ENCODE measurements at places on chromosomes 5 and 9.

- DNase-seq: no peak
Observed at GRCh38 chr5:6829150-6829784, 116.0 kb downstream of the TENT4A start.

- DNase-seq: no peak
Observed at GRCh38 chr9:91074866-91075265, 273.2 kb downstream of the SYK start.

GRCh38 chr5:59893429-59894227 is at the start of gene PDE4D:
Gene PDE4D (minus strand): TSS chr5:59893726.
- DNase-seq: peak; percentile 10

DNA sequence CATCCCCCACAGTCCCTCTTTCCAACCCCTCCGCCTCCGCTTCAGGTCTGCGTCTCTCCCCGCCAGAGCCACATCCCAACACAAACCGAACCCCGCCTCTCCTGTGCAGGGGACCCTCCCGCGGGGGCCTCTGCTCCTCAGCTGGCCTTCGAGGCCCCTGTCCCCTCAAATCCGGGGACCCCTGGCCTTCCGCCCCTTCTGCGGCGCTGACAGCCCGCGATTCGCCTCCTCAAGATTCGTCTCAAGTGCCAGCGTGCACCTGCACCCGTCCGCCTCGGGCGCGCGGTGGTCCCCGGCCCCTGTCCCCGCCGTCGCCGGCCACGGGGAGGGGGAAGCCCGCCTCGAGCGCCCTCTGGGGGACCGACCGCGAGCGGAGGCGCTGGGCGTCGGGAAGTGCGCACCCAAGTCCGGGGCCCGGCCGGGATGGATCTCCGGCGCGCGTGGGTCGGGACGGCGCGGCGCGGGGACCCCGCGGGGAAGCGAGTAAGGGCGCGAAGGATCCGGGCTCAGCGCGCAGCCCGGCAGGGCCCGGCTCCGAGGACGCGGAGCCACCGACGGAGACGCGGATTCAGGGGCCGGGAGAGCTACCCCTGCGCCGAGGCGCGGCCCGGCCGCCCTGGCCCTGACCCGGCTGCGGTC is 623 bp downstream of the FLT4 start:
- no peak for DNase-seq

DNA sequence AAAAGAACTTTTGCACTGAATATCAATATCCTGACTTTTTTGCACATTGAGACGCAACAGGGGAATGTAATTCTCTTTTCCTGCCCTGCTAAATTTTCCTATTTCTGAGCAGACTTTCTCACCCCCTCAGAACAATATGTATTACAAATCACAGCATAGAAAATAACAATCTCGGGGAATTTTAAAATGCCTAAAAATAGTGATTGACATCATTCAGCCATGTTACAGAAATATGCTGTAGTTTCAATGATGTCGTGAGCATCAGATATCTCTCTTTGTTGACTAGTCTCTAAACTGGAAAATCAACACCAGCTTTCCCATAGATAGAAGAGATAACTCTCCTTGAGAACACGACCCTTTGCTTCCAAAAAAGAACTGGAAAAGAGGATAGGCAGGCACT is 166.7 kb downstream of the ZDHHC21 start:
- no peak for DNase-seq

DNA sequence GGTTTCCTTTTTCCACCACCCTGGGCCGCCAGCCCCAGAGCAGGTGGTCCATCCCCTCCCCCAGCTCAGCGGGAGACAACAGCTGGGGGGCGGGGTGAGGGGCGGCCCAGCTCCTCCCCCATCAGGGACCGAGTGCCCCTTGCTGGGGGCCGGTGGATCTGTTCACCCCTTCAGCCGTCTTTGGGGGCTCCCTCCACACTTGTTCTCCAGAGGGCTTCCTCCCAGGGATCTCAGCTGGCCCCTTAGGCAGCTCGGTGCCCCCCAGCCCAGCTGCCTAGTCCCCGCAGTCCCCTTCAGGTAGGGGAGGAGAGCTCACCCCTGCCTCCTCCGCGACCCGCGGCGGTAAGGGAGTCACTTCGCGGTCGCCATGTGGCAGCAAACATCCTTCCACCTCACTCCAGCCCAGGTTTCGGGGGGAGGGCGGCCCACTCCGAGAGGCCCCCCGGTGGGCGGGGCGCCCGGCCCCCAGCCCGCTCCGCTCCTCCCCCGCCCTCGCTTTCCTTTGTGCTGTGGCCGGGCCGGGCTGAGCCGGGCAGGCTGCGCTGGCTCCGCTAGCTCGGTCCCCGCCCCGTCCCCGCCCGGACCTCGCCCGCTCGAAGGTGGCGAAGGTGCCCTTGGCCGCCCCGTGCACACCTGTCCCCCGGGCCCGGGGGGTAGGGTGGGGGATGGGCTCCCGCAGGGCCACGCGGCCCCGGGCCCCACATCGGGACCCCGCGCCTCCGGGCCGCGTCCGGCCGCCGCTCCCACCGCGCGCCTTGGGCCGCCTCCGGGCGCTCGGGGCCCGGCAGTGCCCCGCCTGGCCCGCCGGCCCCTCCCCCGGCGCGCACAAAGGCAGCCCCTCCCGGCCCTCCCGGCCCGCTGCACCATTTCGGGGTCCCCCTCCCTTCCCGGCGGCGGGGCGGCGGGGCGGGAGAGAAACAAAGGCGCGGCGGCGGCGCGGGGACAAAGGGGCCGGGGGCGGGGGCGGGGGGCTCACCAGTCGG is 683 bp downstream of the DBN1 start:
- no peak for DNase-seq

DNA sequence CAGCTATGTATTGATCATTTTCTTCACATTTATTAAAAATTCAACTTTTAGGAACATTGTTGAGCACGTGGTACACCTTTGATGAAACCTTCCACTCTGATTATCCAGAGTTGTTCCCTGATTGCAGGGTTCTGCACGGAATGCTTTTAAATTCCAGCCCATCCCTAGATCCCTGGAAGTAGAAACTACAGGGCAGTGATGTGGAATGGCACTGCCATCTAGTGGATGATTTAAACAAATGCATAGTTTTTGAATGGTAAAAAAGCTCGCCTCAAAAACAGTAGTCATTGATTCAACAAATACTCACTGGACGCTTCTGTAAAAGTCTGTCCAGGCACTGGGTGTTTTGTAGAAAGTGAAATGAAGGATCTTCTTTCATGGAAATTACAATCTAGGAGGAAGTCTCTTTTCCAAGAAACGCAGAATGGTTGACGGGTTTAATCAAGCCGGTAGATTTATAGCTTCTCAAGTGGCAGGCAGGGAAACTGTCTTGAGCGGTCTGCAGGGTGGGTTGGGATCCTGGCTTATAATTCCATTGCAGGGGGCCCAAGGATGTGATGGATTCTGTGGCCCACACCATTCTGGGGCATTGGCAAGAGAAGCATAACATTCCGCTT is 118.4 kb downstream of the ARHGAP26 start:
- peak; percentile 21 for DNase-seq

- DNase-seq: peak; percentile 18
Observed at GRCh38 chr5:159887050-159887449, 29.2 kb upstream of the ADRA1B start.

DNA sequence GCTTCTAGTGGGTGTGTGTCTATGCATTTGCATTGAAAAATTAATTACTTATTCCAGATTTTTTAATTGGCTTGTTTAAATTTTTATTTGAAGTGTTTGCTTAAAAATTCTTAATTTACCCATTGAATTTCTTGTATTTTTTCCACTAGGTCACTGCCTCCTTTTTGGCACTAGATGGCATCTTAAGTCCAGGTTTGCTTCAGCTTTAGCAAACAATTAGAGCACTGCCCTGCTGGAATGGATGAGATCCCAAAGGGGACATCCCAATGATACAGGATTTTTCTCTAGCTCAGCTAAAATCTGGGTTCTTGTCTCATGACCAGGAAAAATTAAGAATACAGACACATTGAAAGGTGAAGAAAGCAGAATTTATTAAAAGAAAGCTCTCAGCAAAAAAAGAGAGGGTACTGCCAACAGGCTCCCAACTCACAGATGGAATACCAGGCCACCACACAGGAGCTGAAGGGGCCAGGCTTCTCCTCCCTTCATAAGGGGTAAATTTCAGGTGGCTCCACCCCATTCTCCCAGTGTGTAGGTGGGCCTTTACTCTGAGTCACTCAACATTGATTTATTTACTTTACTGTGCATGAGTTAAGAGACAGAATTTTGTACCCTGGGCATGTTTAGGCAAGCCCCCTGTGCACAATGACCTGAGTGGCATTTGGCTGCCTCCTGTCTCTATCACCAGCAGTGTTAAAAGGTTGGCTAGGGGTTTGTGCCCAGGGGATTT is 532.4 kb downstream of the ANXA1 start:
- no peak for DNase-seq

DNA sequence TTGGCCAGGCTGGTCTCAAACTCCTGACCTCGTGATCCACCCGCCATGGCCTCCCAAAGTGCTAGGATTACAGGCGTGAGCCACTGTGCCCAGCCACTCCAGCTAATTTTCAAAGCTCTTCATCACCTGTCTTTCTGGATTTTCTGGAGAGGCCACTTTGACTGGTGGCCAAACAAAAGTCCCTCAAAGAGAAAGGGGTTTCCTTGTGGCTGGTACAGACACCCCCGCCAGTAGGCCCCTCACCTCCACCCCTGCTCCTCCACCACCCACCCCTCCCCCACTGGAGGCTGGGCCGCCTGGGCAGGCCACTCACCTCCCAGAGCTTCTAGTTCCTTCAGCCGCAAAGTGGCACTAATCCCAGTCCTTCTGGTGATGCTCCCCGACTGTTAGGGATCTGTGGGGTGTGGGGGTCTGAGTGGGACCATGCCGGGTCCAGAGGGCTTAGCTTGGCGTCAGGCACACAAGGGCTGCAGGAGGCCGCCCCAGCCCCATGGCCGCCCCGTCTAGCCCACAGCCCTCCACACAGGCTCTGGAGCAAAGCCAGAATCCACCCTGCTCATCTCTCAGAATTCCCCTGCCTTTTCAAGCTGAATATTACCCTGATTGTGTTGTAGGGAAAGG is 182.0 kb upstream of the IER5L start:
- DNase-seq: no peak

DNA sequence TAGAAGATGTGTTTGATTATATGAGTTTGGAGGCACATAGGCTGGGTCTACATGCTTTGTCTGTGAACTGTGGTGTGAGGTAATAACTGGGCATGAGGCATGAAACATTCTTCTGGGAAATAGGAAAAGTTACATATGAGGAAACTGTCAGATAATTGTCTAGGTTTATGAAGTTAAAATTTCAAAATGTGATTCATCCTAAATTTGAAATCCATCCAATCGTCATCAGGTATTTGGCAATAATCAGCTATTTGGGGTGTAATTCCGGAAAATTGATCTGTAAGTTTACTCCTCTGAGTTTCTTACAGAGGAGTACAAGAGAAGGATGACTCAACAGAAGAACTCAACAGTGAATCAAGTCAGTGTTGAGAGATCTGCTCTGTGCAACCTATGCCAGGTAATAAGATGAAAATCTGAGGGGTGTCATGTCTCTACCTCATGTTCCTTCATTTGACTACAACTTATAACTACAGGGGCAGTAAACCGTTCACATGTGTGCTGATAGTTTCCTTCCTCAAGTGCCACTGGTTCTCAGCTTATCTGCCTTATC is 1171.6 kb upstream of the CDH18 start:
- no peak for DNase-seq

DNA sequence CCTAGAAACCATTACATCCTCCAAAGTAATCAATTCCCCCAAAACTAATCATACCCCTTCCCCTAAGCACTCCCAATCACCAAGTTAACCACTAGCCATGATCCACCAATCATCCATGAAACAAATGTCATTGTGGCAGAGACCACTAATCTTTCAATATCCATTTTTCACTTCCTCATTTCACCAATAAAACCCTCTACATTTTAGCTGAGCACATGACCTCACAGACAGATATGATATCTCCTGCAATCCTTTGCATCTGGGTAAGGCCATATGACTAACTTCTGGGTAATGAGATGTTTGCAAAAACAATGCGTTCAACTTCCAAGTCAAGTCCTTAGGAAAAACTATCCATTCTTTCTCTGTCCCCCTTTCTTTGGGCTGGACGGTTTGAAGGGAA is 20.7 kb downstream of the OR2S2 start:
- DNase-seq: no peak

GRCh38 chr9:110812886-110813285 is 144.3 kb downstream of the MUSK start:
- no peak for DNase-seq

- DNase-seq: no peak
Observed at GRCh38 chr9:72441848-72442607, 77.0 kb upstream of the ZFAND5 start.

DNA sequence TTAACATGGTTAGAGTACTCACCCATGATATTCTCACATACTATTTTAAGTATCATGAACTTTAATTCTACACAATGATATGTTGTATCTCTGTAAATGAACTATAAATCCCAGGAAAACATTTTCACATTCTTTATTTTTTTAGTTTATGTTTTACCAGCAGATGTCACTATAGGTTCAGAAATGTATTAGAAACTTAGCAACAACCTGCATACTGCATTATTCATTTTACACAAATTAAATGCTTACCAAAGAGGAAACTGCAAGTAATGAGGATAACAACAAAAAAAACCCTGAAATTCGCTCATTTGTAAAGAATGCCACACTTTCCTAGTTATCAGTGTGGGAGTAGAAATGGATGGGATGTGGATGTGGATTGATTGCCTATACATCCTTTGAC is 217.5 kb upstream of the OTULINL start:
- no peak for DNase-seq

GRCh38 chr5:139314276-139314675 is 20.7 kb downstream of the MATR3 start:
- no peak for DNase-seq

GRCh38 chr9:84620338-84620737 is 49.2 kb upstream of the NTRK2 start:
- no peak for DNase-seq

DNA sequence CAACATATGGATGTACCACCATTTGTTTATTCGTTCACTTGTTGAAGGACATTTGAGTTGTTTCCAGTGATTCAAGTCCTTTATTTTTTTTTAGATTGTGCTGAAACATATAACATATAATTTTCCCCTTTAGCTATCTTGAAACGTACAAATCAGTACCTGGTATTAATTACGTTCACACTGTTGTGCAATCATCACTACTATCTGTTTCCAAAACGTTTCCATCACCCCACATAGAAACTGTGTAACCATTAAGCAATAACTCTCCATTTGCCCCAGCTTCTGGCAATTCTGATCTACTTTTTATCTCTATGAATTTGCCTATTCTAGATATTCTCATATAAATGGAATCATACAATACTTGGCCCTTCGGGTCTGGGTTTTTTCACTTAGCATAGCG is 116.0 kb downstream of the FGF1 start:
- no peak for DNase-seq

DNA sequence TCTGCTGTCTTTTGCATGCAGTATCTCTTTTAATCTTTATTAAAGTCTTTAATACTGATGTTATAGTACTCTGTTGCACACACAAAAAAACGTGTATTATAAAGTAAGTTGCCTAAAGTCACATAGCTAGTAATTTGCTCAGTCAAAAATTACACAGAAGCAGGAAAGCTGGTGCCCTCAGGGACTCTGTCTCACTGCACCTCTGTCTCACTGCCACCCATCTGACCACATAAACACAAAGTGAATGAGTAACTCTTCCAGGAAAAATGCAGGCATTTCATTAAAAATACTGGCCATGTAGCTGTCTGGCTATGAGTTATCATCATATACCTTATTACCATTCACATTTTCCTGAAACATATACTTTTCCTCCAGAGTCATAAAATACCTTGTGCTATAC is 591.7 kb downstream of the CSNK1G3 start:
- no peak for DNase-seq
